Natural killer cell (primary cell): ENCODE measurements at places on chromosomes 12 and 14. TPM values are rescaled to one million over a fixed set of nuclear protein-coding genes. Genes with fewer than 3 reads are reported as not detected.

- no peak for DNase-seq
Measured at GRCh38 chr12:25698772-25699171, 145.7 kb upstream of the LMNTD1 start.

- no peak for DNase-seq
Measured at GRCh38 chr12:131683266-131684014, 27.4 kb upstream of the SFSWAP start.

GRCh38 chr12:48077111-48077510 is 28.8 kb downstream of the SENP1 start:
- no peak for DNase-seq

- no peak for DNase-seq
Measured at GRCh38 chr12:83613586-83614110, 926.9 kb downstream of the TMTC2 start.

GRCh38 chr14:77808250-77808649 is 8.3 kb downstream of the ADCK1 start:
- DNase-seq: no peak

VASH1 gene
- total RNA-seq: 9.5 TPM

TSPAN9 gene
- 1.1 TPM for total RNA-seq

KERA gene
- total RNA-seq: not detected

PRB4 gene
- total RNA-seq: not detected

DNA sequence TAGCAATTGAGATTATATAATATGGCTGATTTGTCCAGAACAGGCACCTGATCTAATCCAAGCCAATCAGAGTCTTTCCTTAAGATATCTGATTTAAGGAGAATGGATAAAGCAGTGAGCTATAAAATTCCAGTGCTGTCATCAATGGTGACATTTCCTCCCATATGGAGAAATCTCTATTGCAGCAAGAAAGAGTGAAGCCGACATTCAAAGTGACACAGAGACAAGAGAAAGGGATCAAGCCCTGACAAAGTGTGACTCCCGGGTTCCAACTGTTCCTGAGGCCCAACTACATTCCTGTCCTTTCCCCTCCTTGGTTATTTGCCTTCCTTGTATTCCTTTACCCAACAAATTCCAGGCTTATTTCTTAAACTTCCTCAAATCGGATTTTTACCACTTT is 430.0 kb upstream of the SOX5 start:
- no peak for DNase-seq

DNA sequence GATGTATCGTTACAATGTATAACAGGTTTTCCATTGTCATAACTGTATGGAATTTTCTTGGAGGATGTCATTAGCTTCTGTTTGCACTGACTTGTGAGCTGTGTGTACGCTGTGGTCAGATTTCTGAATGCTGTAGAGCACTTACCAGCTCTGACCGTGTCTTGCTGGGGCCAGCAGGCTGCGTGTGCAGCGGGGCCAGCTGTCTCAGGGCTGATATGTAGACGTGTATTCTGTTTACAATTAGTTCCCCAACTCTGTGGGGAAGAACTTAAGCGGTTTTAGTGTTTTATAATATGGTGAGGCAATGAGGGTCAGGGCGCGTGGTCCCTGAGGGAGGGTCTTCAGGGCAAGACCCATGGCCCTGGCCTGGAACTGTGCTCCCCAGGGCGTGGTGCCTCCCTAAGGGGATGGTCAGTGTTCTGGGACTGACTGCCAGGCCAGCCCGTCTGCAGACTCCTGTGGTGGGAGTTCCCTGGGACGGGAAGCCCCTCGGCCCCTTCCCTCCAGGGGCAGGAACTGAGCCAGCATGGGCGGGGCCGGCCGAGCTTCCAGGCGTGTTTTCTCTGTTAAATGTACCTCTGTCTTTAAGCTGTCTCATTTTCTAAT is 18.7 kb downstream of the XRCC3 start:
- DNase-seq: no peak

PTCSC3 gene
- total RNA-seq: not detected

RNASE7 gene
- total RNA-seq: not detected

DNA sequence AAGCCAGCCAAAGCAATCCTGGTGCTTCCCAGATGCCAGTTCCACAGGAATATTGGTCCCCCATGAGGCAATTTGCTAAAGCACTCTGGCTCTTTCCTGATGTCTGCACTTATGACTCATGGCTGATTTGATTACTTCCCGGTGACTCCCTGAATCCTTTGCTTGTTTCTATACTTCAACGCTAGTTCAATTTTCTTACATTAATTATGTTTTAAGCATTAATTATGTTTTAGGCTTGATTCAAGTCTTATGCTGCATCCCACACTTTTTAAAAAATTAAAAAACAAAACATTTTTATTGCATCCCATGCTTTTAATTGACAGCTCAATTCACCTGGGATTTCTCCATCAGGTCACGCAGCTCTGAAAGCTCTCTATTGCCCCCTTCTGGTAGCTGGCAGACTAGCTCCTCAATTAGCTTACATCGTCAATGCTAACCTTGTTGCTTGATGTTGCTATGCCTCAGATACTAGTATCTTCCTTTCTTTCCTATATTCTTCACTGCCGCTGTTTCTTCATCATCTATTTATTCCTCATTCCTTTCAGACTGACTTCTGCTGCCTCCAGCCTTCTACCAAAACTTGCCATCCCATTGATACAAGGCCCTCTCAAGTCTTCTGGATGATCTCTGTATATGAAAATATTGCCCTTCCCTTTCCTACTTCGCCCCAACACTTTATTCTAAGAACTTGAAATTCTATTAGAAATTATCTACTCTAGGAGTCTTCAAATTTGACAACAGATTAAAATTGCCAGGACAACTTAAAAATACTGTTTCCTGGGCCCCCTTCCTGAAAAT is 32.0 kb downstream of the TSHR start:
- peak; percentile 36 for DNase-seq
